ENCODE measurements at places on chromosomes 13 and 19.

DNA sequence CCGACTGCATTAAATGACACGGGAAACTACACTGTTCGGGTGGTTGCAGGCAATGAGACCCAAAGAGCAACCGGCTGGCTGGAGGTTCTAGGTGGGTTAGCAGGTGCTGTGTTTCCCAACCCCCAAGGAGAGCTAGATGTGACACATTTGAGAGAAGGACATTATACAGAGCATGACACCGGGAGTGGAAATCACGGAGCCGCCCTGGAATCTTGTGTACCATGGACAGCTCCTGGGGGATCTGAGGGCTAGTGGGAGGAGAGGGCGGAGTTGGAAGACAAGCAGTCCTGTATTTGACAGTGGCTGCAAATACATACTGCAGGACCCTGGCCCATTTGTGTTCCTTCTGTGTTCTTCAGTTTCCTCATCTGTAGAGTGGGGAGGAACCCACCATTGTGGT, 2.3 kb downstream of the CEACAM18 start:
- no peak for DNase-seq

GRCh38 chr19:55157064-55157908, at the start of gene TNNI3:
Gene TNNI3, minus strand, starts transcription at chr19:55157732. Its CDS starts 143 bp downstream, at chr19:55157589.
- no peak for DNase-seq

GRCh38 chr13:31311921-31312320, 112.1 kb downstream of the B3GLCT start:
- no peak for DNase-seq

GRCh38 chr19:6069268-6069791, 41.0 kb downstream of the RFX2 start:
- DNase-seq, result no peak

DNA sequence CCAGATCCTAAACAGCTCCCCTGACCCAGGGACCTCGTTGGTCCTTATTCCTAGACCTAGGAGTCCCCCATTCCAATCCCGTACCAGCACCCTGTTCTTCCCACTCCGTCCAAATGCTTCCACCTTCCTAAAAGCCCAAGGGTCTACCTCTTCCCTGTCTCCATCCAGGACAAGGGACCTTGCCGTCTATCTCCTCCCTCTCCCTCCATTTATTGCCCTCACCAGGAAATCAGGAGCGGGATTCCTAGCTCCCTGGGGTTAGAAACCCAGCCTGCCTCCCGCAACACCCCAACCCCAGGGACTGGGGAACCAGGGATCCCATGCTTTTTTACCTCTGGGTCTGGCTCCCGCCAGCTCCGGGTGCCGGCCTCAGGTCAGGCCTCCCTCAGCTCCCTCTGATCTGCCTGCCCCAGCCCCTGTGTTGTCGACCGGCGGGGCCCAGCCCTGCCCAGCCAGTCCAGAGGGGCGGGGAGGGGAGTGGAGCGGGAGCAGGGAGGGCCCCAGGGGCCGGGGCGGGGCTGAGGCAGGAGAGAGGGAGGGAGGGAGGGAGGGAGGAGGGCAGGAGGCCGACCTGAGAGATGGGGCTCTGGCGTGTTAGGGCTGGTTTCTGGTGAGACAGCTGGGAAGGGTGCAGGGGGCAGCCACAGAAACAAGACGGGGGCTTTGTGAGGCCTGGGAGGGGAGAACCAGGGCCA, at the start of gene B3GNT8:
B3GNT8 (minus strand) TSS at position 423 of the 695 bp plus-strand sequence. CDS start 596 bp downstream, outside the sequence.
- DNase-seq, result no peak

GRCh38 chr19:2609389-2610116, 92.9 kb downstream of the GNG7 start:
- DNase-seq, result no peak

GRCh38 chr19:7908078-7908699, 4.5 kb downstream of the MAP2K7 start:
- DNase-seq, result no peak

- DNase-seq, result no peak
Observed at GRCh38 chr13:76029088-76029487, 393.0 kb downstream of the LMO7 start.

GRCh38 chr13:45015300-45015699, 26.0 kb downstream of the GPALPP1 start:
- DNase-seq, result no peak

GRCh38 chr19:19427302-19427701, 21.8 kb downstream of the GATAD2A start:
- DNase-seq, result no peak

GRCh38 chr13:95128045-95128643, 173.1 kb downstream of the ABCC4 start:
- no peak for DNase-seq

- DNase-seq, result no peak
Observed at GRCh38 chr13:113742445-113743120, 16.4 kb upstream of the TMEM255B start.

GRCh38 chr19:40604171-40604646, 3.0 kb downstream of the LTBP4 start:
- DNase-seq, result no peak

DNA sequence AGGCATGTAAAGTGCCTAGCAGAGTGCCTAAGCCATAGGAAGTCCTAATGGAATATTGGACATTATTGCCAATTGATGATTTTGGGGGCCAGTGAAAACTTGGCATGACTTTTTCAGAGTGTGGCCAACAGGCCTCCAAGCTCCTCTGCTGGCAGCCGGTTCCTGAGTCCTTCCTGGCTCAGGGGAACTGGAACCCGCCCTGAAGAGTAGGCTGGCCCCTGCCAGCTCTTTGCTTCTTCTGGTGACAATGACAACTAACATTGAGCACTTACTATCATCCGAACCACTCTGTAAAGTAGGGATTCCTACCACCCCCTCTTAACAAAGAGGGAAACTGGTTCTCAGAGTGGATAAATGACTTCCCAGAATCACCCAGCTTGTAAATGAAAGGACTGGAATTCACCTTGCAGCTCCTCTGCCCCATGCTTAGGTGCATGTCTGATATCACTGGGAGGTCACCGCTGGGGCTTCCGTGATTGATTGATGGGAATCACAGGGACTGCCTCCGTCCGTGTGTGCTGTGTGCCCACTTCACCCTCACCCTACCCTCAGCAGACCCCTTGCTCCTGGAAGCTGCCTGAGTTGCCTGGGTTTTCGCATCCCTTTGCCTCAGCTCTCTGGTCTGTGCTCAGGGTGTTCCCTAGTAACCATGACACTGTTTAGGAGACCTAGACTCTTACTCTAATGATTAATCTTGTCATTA, 50.6 kb downstream of the TNFRSF19 start:
- DNase-seq, result no peak

- DNase-seq, result no peak
Observed at GRCh38 chr19:38911388-38912001, 491 bp downstream of the CCER2 start.
